Left renal cortex interstitium (tissue), 4 donors: ENCODE measurements at places on chromosomes 7 and 10. TPM values are rescaled to one million over a fixed set of nuclear protein-coding genes. Genes with fewer than 3 reads are reported as not detected.

- DNase-seq, result no peak
Observed at GRCh38 chr7:32921896-32922295, 30.3 kb upstream of the KBTBD2 start.

MUC3A gene
- 0.49 TPM for polyA plus RNA-seq

- DNase-seq, result no peak
Observed at GRCh38 chr10:93204494-93205485, 131.1 kb downstream of the CYP26A1 start.

PTPN20 gene
- polyA plus RNA-seq, result 4.1 TPM

ASIC3 gene
- 3.8 TPM for polyA plus RNA-seq

GCK gene
- polyA plus RNA-seq, result 4.8 TPM

PTF1A gene
- not detected for polyA plus RNA-seq

DNA sequence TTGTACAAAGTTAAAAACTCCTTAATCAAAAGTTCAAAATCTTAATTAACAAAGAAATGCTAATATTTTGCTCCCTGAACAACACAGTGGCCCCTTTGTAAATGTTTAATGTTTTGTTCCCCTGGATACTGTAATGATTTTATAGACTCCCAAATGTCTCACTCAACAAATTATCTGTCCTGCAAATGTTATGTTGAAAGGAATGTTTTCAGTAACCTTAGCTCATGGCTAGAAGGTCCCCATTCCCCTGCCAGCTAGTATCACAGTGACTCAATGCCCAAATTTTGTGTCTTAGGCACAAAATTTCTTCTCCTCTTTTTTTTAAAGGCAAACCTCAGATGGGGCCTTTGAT is 298.9 kb downstream of the ELMO1 start:
- no peak for DNase-seq

GRCh38 chr10:47264797-47265281 is 35.2 kb upstream of the GDF10 start:
- DNase-seq, result no peak

DNA sequence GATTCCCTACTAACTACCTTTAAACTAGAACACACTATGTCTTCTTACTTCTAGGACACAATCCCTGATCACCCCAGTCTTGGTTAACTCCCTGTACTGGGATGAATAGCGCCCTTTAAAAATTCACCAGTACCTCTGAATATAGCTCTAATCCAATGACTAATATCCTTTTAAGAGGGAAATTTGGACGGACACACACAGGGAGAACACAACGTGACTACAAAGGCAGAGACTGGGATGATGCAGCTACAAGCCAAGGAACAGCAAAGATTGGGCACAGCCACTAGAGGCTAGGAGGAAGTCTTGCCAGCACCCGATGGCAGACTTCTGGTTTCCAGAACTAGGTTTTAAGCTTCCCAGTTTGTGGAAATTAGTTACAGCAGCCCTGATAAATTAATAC is 81.4 kb downstream of the MALSU1 start:
- no peak for DNase-seq

DNA sequence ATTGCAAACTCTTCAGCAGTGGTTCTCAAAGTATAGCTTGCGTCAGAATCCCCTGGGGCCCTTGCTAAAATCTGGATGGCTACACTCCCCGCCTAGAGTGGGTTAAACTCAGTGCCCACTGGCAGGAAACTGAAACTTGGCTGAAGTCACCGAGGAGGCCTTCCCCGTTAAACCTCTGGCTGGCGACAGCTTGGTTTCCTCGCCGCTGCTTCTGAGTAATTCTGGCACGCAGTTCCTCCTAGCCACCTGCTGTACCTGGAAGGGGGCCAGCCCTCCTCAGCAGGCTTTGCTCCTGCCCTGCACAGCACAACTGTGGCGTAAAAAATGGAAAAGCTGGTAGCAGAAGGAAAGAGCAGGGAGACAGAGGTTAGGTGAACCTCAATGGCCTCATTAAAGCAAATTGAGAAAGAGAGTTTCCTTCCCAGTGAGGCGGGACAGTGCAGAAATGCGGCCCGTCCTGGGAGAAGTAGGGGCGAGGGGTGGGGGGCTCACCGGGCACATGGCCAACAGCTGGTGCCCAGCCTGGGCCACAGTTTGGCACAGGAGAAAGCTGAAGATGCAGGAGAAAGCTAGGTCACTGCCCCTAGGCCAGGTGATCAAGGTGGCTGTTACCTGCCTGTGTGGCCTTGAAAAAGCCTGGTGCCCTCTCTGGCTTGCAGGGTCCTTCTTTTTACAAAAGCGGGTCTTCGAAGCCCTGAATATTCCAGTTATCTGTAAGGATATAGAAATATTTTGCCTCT is 46.6 kb downstream of the ALOX5 start:
- no peak for DNase-seq

ADAM22 gene
- 12.4 TPM for polyA plus RNA-seq

- no peak for DNase-seq
Observed at GRCh38 chr10:62456611-62457101, 82.5 kb downstream of the ZNF365 start.

PLXDC2 gene
- 34.1 TPM for polyA plus RNA-seq

CLDN15 gene
- polyA plus RNA-seq, result 7.3 TPM

CALML3 gene
- not detected for polyA plus RNA-seq

- no peak for DNase-seq
Observed at GRCh38 chr10:75464478-75465449, 33.3 kb downstream of the LRMDA start.

LANCL2 gene
- polyA plus RNA-seq, result 30.4 TPM

ZC3HAV1L gene
- 31.3 TPM for polyA plus RNA-seq

GRCh38 chr10:7937315-7937945 is 117.1 kb upstream of the GATA3 start:
- DNase-seq, result no peak

MMD2 gene
- 0.13 TPM for polyA plus RNA-seq

- DNase-seq, result no peak
Observed at GRCh38 chr7:21359163-21359562, 68.7 kb upstream of the SP4 start.

GRCh38 chr7:108406222-108406890 is 49.9 kb downstream of the NRCAM start:
- no peak for DNase-seq

SEMA3E gene
- polyA plus RNA-seq, result 1.2 TPM

DNA sequence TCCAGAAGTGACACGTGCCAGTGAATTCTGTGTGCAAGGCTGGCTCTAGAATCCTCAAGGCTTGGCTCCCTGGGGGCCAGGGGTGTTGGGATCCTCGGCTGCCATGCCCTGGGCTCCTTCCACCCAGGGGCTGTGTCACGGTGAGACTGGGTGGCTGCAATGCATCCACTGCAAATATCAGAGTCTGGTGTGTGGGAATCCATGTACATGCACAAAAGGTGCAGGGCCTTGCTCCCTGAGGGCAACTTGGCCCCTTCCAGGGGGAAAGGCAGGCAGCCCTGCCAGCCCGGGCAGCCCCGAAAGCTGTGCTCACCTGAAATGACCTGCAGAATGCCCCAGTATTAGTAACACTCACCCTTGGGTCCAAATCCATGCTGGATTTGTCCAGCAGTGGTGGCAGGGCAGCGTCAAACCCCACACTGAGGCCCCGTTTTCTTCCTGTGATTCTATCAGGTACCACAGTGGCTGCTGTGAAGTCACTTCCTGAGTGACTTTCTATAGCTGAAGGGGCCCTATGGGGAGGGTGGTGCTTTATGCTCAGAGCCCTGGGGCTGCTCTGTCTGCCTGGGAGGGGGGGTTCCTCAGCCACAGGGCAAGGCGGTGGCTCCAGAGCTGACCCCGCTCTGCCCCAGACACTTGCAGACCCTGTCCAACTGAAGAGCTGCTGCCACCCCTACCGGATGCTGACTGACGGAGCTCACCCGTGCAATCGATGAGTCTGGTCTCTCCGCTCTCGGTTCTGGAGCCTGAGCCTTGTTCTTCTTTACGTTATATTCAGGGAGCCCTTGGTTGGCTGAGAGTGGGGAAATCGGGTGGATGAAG is 317.7 kb downstream of the GLRX3 start:
- DNase-seq, result no peak

NDUFB8 gene
- polyA plus RNA-seq, result 161 TPM

EPHA1 gene
- 20.4 TPM for polyA plus RNA-seq

FFAR4 gene
- not detected for polyA plus RNA-seq

ANKRD1 gene
- 0.44 TPM for polyA plus RNA-seq

- no peak for DNase-seq
Observed at GRCh38 chr7:139930286-139930965, 101.4 kb downstream of the TBXAS1 start.

DNA sequence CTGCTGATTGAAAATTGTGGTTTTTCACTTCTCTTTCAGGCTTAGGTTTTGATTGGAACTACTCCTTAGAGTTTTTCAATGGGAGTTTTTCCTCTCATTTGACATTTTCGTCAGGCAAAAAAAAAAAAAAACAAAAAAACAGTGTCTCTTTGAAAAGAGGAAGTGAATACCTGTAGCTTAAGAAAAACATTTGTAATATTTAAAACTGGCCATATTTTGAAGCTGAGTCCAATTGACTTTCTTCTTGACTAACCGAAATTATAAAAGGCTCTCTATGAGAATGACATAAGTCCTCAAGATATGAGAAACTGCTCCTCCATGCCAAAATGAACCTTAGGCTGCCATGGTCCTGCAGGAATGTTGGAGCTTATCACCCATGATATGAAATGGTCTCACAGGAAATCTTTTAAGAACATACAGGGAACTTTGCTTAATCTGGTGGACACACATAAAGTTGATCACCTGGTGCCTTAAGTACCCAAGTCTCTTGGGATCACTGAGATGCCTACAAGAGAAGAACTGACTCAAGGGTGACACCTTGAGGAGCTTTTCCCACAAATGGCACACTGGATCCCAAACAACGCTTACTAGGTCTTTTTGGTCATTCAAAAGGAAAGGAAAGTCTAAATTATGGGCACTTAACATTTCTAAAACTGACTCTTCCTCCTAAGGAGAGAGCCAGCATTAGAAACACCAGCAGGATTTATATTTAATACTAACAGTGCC is 263.4 kb downstream of the CDC14C start:
- DNase-seq, result no peak

- no peak for DNase-seq
Observed at GRCh38 chr7:1452205-1452604, 7.1 kb downstream of the MICALL2 start.
